ENCODE measurements at places on chromosomes 6 and 20. TPM values are rescaled to one million over a fixed set of nuclear protein-coding genes. Genes with fewer than 3 reads are reported as not detected.

VGLL2 gene
- 0.46 TPM for total RNA-seq

SNAI1 gene
- total RNA-seq: 0.23 TPM

MTHFD1L gene
- 18.0 TPM for total RNA-seq

EFCAB8 gene
- total RNA-seq: not detected

SEMG2 gene
- not detected for total RNA-seq

SPATS1 gene
- total RNA-seq: 1.2 TPM

FOXS1 gene
- total RNA-seq: 1.4 TPM

RIPPLY2 gene
- 7.8 TPM for total RNA-seq

ETV7 gene
- not detected for total RNA-seq

TMEM244 gene
- total RNA-seq: not detected

MDFI gene
- total RNA-seq: 21.7 TPM

ELOVL4 gene
- 73.6 TPM for total RNA-seq

METTL24 gene
- 2.8 TPM for total RNA-seq

SCRT2 gene
- 0.92 TPM for total RNA-seq

CLPSL2 gene
- not detected for total RNA-seq

FOXF2 gene
- 2.3 TPM for total RNA-seq

HTR1B gene
- total RNA-seq: 9.2 TPM

ADTRP gene
- 0.69 TPM for total RNA-seq

UST gene
- total RNA-seq: 12.9 TPM

ID4 gene
- 309 TPM for total RNA-seq

E2F3 gene
- 10.1 TPM for total RNA-seq

C6orf132 gene
- total RNA-seq: 0.23 TPM

All from diencephalon (tissue), 1 donor.